Stimulated activated CD4-positive, alpha-beta T cell treated with anti-CD3 and anti-CD28 coated beads, Interleukin-2, amount 100 ng/mL, for 48 hours (primary cell): ENCODE measurements at places on chromosomes 7 and 10.

- DNase-seq = no peak
Measured at GRCh38 chr10:61323726-61324125, 129.5 kb downstream of the TMEM26 start.

GRCh38 chr7:34070511-34071323 is 165.4 kb downstream of the BMPER start:
- no peak for DNase-seq

DNA sequence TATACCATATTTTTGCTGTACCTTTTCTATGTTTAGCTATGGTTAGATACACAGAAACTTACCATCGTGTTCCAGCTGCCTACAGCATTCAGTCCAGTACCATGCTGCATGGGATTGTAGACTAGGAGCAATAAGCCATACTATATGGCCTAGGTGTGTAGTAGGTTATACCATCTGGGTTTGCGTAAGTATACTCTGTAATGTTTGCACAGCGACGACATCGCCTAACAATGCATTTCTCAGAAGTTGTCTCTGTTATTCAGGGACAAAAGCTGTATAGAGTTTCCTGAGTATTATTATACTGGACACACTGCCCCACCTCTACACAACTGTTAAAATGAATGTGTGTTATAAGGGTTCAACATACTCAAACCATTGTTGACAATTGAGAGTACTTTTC is 93.8 kb upstream of the MKI67 start:
- DNase-seq = no peak

- no peak for DNase-seq
Measured at GRCh38 chr7:23283086-23283485, 16.1 kb upstream of the MALSU1 start.

- no peak for DNase-seq
Measured at GRCh38 chr10:112052166-112052565, 131.4 kb downstream of the GPAM start.

- DNase-seq = peak; percentile 92
Measured at GRCh38 chr10:72297281-72297804, 23.6 kb downstream of the DDIT4 start.

DNA sequence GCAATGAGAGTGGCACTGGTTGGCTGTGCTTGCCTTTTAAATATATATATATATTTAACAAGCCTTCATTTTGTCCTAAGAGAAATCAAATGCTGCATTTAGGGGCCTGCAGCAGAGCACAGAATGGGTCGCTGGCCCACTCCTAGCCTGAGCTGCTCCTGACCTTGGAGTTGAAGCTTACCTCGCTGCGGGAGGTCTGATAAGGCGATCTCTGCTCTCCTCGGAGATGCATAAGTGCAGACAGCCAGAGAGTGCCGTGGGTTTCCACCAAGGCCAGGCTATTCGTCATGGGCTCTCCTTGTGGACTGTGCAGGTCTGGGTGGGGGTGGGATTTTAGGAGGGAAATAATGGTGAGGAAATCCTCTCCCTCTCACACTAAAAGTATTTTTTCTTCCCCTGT is 99.5 kb upstream of the IKZF1 start:
- no peak for DNase-seq

DNA sequence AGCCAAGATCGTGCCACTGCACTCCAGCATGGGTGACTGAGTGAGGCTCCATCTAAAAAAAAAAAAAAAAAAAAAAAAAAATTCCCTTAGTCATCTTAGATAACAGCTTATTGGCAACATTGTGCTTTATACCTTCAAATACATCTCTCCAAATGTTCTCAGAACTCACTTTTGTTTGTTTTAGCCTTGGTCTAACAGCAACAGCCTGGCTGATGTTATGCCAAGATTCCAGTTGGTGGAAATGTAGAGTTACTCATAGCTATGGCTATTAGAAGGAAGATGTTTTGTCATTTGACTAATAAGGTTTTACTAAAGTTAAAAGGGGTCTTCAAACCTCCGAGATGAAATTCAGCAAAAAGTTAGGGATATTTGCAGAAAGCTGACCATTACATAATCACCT is 481.4 kb downstream of the NEBL start:
- no peak for DNase-seq

- no peak for DNase-seq
Measured at GRCh38 chr10:112956631-112957350, 6.7 kb downstream of the TCF7L2 start.

DNA sequence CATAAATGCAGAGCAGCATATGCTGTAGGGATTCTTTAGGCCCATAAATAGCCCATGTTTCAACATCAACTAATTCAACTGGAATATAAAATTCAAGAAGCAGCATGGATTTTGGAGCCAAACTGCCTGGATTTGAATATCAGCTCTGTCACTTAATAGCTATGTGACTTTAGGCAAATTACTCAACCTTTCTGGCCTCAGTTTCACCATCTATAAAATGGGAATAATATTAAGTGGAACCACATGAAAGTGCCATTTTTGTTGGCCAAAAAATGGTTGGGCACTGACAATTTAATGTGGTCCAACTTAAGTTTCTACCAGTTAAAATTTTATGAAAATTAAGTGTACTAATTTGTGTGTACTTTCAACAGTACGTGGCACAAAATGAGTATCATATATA is 98.1 kb downstream of the GSAP start:
- DNase-seq = no peak

GRCh38 chr7:136359333-136359903 is 382.3 kb upstream of the MTPN start:
- DNase-seq = no peak

DNA sequence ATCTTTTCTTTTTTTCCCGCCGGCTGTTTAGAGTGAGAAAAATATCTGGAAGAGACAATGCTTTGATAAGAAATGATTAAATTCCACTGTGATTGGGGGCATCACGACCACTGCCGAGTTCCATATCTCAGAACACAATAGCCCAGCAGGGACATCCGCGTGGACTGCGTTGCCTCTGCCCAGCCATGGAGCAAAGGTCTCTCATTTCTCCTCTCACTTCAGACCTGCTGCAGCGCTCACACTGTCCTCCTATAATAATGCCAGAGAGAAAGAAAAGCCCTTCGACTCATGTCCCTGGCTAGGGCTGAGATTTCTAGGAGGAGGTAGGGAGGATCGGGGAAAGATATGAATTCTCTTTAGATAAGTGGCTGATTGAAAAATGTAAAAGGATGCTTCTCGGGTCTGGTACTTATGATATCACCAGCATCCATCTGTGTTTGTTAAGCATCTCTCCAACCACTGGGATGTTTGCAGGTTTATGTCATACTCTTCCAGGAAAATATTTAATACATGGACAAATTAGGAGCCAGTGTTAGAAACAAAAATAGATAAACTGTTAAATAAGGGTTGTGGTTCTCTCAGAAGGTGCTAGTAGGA is 472.9 kb upstream of the AKR1E2 start:
- no peak for DNase-seq

DNA sequence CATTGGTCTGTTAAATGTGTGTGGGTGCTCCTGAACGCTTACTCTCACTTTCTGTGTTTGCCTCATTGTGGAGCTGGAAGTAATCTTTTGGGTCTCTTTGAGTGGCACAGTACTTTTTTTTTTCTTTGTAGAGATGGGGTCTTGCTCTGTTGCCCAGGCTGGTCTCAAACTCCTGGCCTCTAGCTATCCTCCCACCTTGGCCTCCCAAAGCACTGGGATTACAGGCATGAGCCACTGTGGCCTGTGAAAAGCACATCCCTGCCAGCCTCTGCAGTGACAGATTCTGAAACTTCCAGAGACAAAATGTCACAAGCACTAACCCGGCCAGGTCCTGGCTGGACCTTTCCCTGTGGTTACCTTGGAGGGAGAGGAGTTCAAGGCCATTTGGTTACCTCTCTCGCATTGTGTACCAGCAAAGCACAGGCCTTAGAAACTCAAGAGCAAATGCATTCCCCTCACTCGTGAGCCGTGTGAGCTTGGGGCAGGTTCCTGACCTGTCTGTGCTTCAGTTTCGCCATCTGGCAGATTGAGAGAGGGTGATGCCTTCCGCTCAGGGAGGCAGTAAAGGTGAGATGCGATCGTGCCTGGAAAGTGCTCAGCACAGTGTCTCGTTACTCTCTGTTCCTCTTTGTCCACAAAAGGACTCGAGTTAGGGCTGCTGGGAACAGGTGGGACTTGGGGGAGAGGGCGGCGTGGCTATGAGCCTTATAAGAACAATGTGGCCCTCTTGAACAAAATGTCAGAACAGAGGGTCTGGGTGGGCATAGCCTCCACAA is 72.6 kb upstream of the SEPHS1 start:
- DNase-seq = no peak

DNA sequence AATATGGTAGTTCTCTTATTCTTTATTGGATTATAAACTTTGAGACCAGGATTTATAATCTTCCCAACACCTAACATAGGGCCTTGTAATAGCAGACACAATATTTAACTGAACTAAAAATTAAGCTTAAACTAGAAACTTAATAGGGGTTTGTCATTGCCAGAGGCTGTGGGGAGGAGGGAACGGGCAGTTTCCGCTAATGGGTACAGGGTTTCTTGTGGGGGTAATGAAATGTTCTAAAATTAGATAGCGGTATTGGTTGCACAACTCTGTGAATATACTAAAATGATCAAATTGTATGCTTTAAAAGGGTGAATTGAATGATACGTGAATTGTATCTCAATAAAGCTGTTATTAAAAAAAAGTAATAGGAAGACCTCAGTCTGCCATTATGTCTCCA is 45.4 kb downstream of the NT5C2 start:
- DNase-seq = no peak

DNA sequence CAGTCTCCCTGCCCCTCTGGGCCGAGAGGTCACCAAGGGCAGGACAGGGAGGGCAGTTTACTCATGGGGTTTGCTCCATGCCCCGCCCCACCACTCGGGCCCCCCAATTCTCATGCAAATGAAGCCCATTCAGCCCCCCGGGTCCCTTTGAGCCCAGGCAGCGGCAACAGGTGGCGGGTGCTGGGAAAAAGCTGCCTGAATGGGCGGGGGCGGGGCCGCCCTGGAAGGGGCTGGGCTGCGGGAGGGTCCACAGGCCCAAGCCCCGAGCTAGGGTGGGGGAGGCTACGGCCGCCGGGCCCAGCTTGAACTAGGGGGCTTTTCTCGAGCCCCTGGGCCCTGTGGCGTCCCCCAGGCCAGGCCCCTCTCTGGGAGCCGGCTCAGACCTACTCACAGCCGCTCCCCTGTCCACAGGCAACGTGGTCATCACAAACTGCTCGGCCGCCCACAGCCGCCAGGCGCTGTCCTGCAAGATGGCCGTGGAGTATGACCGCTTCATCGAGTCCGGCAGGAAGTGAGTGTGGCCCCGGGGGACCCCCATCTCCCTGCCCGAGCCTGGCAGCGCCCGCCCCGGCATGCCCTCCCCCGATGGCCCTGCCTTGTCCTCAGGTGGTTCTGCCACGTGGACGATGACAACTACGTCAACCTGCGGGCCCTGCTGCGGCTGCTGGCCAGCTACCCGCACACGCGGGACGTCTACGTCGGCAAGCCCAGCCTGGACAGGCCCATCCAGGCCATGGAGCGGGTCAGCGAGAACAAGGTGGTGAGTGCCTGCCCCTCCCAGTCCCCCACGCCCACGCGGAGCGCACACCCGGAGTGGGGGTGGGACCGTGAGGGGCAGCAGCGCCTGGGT is 5.5 kb downstream of the LFNG start:
- DNase-seq = no peak

GRCh38 chr7:116162992-116163391 is 47.3 kb upstream of the TES start:
- no peak for DNase-seq

- DNase-seq = no peak
Measured at GRCh38 chr10:69655124-69655867, 25.2 kb downstream of the FAM241B start.

GRCh38 chr10:100912013-100912604 is 654 bp upstream of the SLF2 start:
- no peak for DNase-seq

GRCh38 chr10:90966146-90966545 is 45.3 kb upstream of the ANKRD1 start:
- DNase-seq = no peak

GRCh38 chr10:17523917-17524316 is 69.5 kb upstream of the ST8SIA6 start:
- DNase-seq = no peak
